ENCODE measurements at places on chromosomes 5 and 9.
A peak's percentile ranks its signal among the peaks of the same experiment; 100 is the strongest.

DNA sequence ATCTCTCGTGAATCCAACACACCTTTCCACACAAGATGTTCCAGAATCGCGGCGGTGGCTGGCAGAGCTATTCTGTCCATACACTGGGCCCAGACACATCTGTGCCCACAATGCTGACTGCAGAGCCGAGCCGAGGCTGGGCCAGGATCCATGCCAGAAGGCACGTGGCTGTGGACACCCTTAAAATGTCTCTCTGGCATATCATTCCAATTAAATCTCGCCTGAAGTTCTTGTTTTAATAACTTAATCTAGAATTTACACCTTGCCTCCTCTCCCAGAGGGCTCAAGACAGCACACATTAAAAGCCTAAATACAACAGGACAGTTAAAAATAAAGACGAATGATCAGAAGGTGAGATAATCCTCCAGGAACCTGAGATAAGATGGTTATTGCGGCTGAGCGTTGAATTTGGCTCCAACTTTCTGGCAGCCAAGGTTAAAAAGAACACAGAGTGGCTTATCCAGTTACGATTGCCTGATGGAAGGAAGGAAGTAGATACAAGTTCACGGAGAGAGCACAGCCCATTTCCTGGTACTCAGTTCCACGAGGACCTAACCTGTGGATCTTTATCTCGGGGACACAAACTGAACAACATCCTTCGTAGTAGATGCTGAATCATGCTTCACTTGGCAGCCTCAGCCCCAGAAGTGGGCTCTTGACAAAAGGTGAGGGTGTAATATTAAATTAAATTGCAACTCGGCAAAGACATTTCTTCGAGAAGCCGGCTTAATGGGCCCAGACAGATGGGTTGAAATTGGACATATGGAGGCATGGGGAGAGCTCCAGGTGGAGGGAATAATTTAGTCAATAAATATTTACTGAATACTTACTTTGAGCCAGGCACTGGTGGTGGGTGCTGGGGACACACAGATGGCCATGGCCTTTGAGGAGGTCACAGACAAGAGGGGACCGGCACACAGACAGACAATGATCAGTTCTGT is 86.0 kb upstream of the TBC1D2 start:
- DNase-seq, result no peak

DNA sequence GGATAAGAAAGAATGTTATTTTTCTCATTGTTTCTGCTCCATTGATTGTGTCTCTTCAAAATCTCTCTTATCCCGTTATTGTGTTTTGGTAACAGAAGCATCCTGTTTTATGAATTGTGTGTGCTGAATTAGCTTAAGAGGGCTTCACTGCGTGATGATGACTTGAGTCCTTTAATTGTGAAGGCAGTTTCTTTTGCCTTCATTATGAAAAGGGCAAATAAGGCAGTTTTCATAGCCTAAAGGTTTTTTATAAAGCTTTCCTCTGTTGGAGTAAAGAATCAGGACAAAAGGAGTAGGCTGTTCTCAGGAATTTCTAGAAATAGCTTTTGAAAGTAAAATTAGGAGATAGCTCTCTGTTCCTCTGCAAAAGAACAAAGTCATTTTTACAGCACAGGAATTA is 169.8 kb downstream of the FOCAD start:
- DNase-seq, result peak; percentile 39

- DNase-seq, result no peak
Observed at GRCh38 chr9:32603914-32604852, 31.2 kb upstream of the NDUFB6 start.

GRCh38 chr9:17942498-17942897 is 363.6 kb downstream of the SH3GL2 start:
- no peak for DNase-seq
